ENCODE measurements at places on chromosomes 4 and X.

DNA sequence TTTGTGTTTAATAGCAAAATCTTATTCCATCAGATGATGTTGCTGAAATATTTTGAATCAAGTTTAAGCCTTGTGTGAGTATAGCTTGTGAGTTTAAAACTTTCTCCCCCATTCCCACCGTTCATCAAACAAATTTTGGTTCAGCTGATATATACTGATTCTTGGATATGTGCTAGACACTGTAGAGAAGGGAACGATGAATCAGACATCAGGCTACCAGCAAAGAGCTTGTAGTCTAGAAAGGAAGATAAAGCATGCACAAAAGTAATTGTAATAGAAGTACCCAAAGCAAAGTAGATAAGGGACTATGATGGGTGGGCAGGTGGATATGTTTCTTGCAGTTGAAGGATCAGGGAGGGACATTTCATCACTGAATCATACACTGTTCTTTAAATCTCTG is 131.9 kb downstream of the AKAP4 start:
- no peak for DNase-seq

- no peak for DNase-seq
Measured at GRCh38 chr4:56843421-56843899, 22.0 kb upstream of the SPINK2 start.

DNA sequence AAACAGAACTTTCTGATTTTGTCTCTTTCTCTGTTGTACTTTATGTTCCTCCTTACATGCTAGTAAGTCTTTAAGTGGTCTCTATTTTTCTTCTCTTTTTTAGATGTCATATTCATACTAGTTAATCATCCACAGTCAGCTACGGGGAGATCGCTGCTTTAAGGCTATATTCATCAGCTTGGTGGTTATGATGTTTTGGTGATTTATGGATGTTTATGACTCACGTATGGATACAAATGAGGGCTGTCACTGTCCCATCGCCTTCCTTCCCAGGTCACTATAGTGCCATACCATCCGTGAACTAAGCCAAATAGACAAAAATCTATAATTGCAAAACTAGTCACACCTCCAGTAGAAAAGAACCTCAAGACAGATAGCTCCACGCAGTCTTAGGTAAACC is 296.8 kb upstream of the AADAT start:
- DNase-seq = no peak

DNA sequence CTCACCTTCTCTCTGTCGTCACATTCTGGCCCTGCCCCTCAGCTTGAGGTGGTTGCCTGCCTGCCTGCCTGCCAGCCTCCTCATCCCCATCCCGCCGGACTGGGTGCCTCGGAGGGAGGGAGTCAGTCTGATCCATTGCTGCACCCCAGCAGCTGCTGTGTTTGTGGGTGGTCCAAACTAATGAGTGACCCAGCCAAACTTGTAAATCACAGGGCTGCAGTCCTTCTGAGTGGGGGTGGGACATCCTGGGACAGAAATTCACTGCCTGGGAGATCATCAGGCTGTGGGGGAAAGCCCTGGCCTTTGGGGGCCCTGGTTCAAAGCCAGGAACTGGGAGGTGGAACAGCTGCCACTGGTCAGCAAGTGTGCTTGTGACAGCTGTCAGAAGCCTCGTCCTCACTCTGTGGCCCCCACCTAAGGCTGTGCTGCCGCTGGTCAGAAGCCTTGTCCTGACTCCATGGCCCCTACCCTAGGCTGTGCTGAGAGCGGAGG is 5.6 kb downstream of the GPR78 start:
- no peak for DNase-seq

GRCh38 chr4:184039963-184040383 is 134.9 kb downstream of the STOX2 start:
- no peak for DNase-seq

DNA sequence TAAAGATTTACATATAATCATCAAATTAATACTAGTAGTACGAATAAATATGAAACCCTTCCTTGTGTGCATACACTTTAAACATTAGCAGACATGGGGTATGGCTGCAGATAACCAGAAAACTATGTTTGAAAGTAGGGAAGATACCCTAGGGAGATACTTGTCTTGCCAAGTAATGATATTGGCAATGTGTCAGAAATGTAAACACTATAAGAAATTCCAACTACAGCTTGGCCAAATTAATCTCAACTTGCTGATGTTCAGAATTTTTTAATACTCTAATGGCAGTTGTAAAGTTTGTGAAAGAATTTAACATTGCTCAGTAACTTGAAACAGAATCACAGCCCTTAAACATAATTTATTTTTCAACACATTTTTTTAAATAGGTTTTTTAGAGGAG is 27.4 kb upstream of the HPGD start:
- DNase-seq = no peak

- DNase-seq = no peak
Measured at GRCh38 chr4:178480105-178480504, 1037.9 kb upstream of the AGA start.

- DNase-seq = no peak
Measured at GRCh38 chr4:46503739-46504138, 113.8 kb upstream of the GABRA2 start.

- no peak for DNase-seq
Measured at GRCh38 chr4:14340321-14340720, 662.0 kb upstream of the CPEB2 start.

DNA sequence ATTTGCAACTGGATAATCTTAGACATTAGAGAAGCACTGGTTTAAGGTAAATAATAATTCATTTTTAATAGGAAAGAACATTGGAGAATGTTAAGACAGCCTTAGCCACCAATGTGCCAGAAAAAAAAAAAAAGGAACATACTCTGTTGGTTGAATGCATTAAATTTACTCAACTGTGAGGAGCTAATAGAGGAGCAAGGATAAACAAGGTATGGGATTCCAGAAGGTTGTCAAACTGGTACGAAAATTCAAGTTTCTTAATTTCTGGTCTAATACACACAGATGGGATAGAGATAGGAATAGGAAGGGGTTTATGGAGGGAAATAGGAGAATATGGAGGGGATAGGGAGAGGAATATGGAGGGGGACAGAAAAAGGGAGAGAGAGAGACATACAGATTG is 1096.6 kb downstream of the ARAP2 start:
- DNase-seq = no peak
